Femur (tissue), 1 donor: ENCODE measurements at places on chromosomes 7 and 10.

GRCh38 chr10:84743483-84743882, 415.1 kb downstream of the CCSER2 start:
- DNase-seq: no peak

DNA sequence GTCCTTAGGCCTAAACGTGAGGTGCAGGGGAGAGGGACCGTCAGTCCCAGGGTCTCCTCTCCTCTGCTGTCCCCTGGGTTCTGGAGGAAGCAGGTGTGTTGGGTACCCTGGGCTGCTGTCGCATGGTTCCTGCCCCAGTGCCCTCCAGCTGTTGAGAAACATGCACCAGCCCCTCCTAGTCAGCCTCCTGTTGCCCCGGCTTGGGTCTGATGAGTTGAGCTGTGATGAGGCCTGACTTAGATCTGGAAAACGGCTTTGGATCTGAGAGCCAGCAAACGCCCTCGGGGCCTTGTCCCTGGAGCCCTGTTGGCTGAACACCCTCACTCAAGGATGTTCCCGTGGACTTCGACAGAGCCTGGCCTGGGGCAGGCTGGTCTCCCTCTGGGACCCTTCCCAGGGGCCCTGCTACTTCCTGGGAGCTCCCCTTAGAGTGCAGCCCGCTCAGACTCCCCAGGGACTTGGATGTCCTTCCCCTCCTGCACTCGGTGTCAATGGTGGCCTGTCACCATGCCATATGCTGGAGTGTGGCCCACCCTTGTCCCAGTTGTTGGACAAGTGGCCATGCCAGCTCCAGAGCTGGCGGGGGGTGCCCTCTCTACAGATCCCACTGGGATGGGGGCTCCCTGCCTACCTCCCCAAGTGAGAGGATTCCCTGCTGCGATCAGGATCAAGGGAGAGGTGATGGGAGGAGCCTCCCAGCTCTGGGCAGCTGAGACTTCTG, 12.3 kb downstream of the ZNF316 start:
- DNase-seq: no peak

- no peak for DNase-seq
These were observed 684 bp upstream of the HOXA5 start for GRCh38 chr7:27143950-27144780.

- no peak for DNase-seq
These were observed 79.4 kb upstream of the PRR15 start for GRCh38 chr7:29484280-29484679.

DNA sequence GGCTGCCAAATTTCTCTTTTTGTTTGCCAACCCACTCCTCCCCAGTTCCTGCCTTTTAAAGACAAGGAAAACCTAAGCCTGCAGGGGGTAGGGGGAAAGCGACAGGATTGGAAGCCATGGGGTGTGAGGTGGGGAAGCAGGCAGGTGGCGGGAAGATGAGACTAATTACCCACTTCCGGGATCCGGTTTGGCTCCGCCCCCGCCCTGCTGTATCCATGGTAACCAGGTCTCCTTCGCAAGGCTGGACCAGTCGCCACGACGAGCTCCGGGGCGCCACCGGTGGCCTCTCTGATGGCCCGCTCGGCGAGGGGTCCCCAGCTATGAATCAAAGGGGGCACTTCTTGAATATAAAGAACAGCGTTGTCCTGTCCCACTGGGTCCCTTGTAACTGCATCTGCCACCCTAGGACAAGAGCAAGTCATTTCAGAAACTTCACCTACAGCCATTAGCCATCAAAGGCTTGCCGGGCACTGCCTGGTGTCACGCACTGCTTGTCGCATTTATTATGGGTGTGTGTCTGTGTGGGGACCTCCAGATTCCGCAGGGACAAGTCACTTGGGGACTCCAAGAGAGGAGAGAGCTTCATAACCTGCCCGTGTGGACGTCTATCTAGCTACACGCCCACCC, 55.4 kb upstream of the LMTK2 start:
- no peak for DNase-seq

DNA sequence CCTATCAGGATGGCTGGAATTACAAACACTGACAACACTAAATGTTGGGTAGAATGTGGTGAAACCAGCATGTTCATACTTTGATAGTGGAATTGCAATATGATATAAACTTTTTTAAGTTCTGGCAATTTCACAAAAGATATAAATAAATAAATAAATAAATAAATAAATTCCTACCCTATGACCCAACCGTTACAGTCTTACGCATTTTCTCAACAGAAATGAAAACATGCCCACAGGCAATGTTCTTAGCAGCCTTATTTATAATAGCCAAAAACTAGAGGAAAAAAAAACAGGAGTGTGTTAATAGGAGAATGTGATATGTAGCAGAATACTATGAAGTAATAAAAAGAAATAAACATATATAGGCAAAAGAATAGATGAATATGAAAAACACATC, 318.9 kb downstream of the IPMK start:
- DNase-seq: no peak

- DNase-seq: no peak
These were observed 23.5 kb downstream of the GNAT3 start for GRCh38 chr7:80488406-80488805.

GRCh38 chr10:74033702-74034101, 35.8 kb downstream of the VCL start:
- DNase-seq: no peak

GRCh38 chr10:124106241-124106879, 13.0 kb upstream of the CHST15 start:
- DNase-seq: no peak

DNA sequence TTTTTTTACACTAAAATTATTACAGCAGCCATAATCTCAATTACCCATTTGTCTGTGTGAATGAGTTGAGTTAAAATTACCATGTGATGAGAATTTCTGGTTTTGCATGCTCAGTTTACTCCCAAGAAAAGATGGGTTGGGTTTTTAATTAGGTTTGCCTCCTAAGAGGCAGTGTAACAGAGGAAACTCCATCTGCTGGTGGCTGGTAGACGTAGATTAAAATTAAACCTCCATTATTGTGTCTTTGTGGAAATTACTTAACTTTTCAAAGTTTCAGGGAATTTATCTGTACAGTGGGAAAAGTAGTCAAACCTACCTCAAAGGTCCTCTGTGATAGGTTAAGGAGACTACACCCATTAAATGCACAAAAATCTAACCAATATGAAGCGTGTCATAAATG, 954.2 kb downstream of the PCDH15 start:
- no peak for DNase-seq

GRCh38 chr10:68992636-68993440, 4.2 kb downstream of the KIFBP start:
- DNase-seq: peak; percentile 24

DNA sequence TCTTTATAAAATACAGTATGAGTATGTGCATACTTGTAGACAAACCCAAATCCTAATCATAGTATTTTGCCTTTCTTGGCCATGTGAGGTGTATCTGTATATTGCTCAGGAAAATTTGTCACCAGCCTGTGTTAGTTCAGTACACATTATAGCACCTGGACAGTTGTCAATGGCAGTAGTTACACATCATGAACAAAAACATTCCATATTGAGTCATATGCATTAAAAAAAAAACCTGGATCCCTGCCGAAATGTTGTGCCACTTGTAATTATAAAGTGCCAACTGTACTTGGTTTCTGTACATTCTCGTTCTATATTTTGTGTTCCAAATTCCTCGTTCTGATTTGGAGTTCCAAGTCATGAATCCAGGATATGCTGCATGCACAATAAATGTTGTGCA, 410.4 kb downstream of the INHBA start:
- DNase-seq: no peak

DNA sequence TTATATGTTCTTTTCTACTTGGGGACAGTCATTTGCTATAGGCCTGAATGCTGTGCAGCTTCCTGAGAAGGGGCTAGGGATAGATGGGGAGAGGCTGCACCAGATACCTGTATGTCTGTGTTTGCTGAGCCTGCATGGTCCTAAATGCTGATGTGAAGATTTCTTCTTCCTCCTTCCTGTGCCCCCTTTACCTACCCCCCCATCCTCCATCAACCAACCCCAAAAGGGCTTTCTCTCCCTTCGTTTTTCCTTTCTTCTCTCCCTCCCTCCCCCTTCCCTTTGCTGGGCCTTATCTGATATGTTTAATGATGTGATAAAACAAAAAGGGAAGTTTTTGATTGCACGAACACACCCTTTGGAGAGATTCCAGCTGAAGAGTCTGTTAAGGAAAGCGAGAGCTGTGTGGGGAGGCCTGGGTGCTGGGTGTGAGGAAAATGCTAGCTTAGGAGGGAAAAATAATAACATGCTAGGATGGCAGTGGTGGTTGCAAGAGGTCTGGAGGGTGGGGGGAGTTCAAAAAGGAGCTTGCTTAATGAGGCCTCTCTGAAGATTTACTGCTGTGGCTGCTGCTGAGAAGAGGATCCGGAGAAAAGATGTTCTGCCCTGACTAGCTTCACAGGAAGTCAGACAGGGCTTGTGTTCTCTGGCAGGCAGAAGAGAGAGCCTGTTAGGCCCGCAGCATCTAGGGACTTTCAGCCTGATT, 101.8 kb downstream of the SAMD9 start:
- DNase-seq: peak; percentile 55

- no peak for DNase-seq
These were observed 11.8 kb downstream of the MOSPD3 start for GRCh38 chr7:100623951-100624824.

DNA sequence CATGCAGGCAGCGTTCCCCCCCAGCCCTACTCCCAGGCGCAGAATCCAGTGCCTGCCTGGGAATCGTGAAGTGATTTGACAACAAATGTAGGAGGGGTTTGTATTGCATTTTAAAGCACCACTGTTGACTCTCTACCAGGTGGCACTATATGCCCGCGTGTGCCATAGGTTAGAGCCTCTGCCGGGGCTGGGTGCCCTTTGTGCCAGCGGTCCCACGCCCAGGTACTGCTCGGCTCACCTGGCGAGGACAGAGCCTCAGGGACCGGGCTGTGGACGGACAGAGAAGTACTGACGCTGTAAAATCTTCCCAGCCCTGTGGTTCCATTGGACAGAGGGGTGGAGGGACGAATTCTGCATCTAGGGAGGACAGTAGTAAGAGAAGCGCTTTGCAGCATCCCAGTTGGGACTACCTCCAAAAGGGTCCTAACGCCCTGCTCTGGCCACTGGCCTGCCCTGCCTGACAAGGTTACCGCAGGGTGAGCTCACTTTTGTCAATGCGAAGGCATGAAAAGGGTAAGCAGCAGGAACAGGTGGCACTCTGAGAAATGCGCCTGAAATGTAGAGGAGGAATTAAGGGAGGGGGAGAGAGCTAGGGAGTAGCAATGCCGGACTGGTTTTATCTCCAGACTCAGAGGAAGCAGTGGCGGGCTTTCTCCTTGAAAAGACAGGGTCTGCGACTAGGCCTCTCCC, 788 bp upstream of the CACNA2D1 start:
- DNase-seq: no peak

DNA sequence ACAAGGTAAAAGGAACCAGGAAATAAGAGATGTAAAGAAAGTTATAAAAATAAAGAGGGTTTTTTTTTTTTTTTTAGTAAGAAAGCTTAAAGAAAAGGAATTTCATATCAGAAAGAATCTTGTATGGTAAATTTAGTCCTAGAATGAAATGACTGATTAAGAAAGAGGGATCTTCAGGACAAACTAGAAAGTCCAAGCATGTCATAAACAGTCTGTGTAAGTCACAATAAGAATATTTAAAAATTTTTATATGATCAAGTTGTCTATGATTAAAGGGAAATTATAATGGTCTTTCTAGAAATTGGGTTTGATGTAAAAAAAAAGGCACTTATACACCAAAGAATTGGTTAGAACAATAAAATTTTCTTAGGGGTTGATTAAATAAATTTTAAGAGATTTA, 289.5 kb downstream of the XPNPEP1 start:
- no peak for DNase-seq

DNA sequence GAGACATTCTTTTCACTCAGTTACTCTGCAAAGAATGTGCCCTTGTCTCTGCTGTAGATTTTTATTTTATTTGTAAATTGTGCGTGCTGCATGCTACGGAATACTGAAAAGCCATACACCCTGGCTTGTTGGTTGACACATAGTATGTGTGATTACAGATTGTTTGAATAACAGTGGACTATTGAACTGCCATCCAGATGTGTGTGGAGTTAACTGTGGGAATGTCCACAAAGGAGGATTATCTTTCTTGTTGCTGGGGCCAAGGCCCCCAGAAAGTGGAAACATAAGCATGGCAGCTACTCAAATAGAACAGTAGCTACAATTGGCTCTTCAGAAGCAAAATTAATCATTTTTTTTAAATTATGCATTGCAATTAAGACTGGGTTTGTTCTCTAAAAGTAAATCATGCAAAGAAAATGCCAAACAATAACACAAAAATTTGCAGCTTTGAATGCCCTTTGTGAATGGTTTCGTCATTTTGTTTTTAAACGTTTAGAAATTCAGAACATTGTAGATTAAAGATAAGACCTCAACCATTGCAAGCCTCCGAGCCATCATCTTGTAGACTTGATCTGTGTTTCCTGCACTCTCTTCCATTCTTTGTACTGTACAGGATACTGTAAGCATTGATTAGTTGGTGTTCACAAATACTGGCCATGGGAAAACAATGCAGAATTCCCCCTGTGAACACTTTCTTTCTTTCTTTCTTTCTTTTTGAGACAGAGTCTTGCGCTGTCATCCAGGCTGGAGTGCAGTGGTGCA, 210.3 kb upstream of the TCF7L2 start:
- DNase-seq: no peak

DNA sequence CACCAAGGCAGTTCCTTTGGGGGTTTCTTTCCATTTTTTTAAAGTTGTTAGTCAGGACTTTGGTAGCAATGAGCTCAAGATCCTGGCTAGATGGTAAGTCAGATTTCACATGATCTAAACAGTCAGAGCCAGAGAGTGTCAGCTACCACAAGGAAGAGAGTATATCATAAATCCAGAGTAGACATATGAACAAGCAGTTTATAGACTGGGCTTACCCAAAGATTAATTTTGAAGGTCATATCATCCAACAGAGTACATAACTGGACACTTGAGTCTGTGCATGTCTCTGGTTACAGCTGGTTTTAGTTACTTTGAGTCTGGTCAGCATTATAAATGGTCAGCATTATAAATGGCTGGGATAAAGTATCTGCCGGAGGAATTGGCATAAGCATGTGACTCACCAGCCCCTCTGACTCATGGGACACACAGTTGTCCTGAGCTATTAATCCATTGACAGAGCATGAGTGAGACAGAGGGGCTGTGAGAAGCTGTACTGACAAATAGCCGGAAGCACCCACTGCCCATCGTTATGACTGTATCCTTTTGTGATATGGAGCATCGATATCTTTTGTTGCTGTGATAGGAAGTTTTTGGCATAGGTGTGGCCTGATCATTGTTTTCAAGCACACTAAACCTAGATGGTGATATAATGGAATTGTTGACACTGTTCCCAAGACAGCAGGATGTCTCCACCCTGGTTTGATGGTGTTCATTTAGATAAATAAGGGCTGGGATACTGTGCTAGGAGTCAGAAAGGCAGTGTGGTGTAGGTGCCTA, 19.3 kb downstream of the PPP1R3C start:
- DNase-seq: no peak
